Cardiac atrium fibroblast (primary cell): ENCODE measurements at places on chromosomes 4 and X. TPM values are rescaled to one million over a fixed set of nuclear protein-coding genes. Genes with fewer than 3 reads are reported as not detected.

The SHOX gene
- total RNA-seq = not detected in 2 replicates

The BMPR1B gene
- total RNA-seq = 0.18 and 0.32 TPM in 2 replicates

The OTUD6A gene
- total RNA-seq = not detected in 2 replicates

The HEPH gene
- total RNA-seq = 19.1 and 33.2 TPM in 2 replicates

The PNMA3 gene
- total RNA-seq = 0.32 TPM in 1 of 2 replicates, not detected in the other

The HTR2C gene
- total RNA-seq = not detected in 2 replicates
